Endothelial cell of coronary artery (primary cell): ENCODE measurements at places on chromosomes 1 and 21. TPM values are rescaled to one million over a fixed set of nuclear protein-coding genes. Genes with fewer than 3 reads are reported as not detected.

The RNU1-4 gene
- 2,685 and 5,329 TPM in 2 replicates for total RNA-seq

The USP16 gene
- 26.4 and 34.4 TPM in 2 replicates for total RNA-seq

The AMY2A gene
- not detected in 2 replicates for total RNA-seq

The ZNF593OS gene
- 0.09 TPM in 1 of 2 replicates, not detected in the other for total RNA-seq

The SLAMF6 gene
- total RNA-seq, result not detected in 2 replicates
